ENCODE measurements at places on chromosomes 7 and 10.

DNA sequence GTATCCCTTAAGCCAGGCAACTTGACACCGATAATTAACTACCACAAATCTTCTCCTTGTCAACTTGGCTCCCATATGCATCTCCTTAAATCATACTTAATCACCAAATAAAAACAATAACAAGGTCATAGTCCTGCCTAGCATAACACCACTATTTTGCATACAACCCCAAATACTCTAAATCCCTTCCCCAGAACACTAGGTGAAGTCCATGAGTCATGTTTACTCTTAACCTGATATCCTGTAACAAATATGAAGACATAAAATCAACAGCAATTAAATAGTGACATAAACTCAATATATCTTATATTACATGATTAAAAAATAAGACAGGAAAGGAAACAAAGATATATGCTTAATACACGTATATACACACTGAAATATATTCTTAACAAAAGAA, 362.0 kb downstream of the ETV1 start:
- no peak for DNase-seq

- DNase-seq = no peak
Measured at GRCh38 chr10:132253092-132253687, 54.6 kb downstream of the STK32C start.

- DNase-seq = no peak
Measured at GRCh38 chr7:219581-220150, 27.3 kb downstream of the FAM20C start.

DNA sequence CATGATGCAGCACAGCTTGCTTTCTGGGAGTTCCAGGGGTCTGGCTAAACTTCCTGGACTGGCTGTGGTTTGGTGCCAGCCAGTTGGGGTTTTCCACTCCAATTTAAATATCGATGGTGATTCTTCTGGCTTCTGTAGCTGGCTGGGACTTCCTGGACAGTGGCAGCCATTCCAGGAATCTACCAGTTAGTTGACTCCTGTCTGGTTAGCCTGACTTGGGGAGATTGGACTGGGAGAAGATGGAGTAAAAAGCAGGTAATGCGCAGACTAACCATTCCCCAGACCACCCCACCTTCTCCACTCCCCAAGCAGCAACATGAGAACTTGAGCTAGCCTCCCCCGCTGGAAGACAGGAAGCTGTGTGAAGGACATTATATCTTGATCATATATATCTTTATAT, 6.3 kb upstream of the PIP4K2A start:
- DNase-seq = no peak

- no peak for DNase-seq
Measured at GRCh38 chr10:12812571-12812970, 188.9 kb downstream of the CCDC3 start.

DNA sequence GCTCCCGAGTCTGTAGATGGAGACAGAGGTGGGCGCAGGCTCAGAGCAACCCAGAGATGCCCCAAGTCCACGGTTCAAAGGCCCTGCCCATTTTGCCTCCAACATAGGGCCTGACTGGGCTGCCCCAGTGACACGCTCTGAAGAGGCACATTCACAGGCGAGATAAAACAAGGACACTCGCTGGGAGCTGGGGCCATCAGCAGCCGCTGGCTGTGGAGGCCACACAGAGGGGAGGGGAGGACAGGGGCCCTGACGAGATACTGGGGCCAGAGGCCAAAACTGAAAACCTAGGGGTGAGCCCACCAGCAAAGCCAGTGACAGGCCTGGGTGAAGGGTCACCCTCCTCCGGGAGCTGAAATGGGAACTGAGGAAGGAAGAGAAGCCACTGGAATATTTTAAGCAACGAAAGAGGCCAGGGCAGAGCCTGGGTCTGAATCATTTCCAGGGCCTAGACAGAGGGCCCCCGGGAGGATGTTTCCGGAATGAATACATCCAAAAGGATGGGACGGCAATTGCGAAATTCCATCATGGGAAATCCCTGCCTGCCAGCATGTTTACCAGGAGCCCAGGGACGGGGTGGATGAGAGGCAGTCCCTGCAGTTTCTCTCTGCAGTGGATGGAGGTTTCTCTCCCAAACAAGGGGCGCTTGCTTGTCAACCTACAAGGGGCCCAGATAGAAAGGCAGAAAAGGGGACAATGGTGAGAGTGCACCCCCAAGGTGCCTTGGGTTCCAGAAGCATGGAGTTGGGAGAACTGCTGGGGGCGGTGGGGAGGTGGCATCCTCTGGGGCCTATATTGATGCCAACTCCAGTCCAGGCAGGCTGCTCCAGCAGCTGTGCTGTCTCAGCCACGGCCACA, 29.0 kb upstream of the HSPA12A start:
- no peak for DNase-seq
